Putamen (tissue), 1 donor: ENCODE measurements at places on chromosomes 2 and 18.
A peak's percentile ranks its signal among the peaks of the same experiment; 100 is the strongest.

DNA sequence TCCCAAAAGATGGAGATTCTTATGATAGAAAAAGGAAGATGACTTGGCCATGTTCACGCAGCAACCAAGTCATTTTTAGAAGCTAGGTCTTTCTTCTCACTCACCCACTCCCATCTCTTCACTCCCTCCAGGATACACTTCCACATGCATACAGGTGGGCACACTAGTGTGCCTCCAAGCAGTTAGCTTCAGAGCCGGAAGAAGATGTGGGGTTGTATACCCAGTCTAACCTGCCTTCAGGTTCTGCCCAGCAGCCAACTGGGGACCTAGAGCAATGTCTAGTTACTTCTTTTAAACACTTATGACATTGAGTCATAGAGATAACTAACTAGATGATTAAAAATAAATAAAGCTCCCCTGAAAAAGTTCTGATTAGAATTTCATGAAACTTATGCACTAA, 21.8 kb upstream of the TANK start:
- DNase-seq: no peak

DNA sequence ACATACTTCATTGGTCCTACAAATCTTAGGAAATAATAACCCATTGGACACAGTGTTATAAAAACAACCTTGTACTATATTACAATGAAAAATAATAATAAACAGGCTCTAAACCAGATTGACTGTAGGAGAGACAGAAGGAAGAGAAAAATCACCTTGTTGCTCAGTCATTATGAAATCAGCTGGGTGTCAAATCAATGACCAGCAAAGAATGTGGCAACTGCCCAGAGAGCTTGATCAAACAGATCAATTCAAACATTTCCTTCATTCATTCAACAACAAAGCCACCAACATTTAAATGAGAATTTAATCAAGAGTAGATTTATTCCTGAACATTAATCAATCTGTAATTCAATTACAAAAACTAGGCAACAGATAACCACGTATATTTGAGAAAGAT, 671.9 kb upstream of the CHAC2 start:
- no peak for DNase-seq

DNA sequence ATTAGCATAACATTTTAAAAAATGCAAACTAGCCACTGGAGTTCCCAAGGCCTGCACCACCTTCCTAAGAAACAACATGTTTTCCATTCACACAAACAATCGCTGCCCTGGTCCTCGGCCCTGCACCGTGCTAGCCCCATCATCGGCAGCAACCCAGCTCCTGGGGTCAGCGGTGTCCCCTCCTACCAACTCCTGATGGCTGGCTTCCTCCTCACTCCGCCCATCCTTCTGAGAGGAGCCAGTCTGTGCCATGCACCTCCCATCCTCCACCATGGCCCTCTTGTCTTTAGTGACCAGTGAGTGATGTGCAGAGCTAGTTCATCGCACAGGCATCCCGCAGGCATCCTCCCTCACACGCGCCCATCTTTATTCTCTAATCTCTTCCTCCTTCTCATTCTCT, 81.9 kb downstream of the LONRF2 start:
- DNase-seq: no peak

- no peak for DNase-seq
These were observed 987.7 kb downstream of the TSN start for GRCh38 chr2:122743021-122743675.

- peak; percentile 3 for DNase-seq
These were observed 106.0 kb downstream of the MC4R start for GRCh38 chr18:60266558-60266957.

DNA sequence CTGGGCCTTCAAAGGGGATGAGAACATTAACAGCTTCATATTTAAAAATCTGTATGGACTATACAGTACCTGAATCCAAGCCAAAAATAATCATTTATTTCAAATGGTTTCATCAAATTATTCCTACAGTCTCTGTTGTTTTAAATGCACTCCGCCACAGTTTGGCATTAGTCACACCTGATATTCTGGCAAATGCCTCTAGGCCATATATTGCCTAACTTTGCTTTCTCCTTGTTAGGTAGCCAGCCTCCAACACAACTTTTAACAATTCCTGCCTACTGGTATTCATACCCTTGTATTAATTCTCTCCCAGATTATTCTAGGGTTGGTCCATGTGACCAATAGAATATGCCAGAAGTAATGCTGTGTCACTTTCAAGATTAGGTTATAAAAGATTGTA, 146.6 kb upstream of the FANCL start:
- no peak for DNase-seq

GRCh38 chr2:172713365-172713875, 22.2 kb upstream of the RAPGEF4 start:
- no peak for DNase-seq

DNA sequence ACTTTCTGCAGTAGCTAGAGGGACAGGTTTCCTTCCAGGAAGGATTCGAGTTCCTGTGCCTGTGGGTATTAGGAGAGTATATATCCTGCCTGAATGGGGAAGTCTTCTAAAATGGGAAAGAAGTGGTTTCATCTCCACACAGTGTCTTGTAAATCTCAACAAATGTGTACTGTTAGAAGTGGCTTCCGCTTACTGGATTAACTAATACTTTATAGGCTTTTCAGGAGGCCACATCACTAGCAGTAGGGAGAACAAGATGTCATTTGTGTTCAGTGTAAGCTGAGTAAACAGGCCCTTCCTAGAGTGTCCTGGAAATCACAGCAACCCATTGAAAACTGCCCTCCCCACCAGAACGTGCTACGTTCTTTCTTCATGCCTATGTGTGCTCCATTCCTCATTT, 12.5 kb upstream of the POLR1B start:
- peak; percentile 24 for DNase-seq

GRCh38 chr2:101253703-101254450, 1.2 kb downstream of the CNOT11 start:
- DNase-seq: no peak

DNA sequence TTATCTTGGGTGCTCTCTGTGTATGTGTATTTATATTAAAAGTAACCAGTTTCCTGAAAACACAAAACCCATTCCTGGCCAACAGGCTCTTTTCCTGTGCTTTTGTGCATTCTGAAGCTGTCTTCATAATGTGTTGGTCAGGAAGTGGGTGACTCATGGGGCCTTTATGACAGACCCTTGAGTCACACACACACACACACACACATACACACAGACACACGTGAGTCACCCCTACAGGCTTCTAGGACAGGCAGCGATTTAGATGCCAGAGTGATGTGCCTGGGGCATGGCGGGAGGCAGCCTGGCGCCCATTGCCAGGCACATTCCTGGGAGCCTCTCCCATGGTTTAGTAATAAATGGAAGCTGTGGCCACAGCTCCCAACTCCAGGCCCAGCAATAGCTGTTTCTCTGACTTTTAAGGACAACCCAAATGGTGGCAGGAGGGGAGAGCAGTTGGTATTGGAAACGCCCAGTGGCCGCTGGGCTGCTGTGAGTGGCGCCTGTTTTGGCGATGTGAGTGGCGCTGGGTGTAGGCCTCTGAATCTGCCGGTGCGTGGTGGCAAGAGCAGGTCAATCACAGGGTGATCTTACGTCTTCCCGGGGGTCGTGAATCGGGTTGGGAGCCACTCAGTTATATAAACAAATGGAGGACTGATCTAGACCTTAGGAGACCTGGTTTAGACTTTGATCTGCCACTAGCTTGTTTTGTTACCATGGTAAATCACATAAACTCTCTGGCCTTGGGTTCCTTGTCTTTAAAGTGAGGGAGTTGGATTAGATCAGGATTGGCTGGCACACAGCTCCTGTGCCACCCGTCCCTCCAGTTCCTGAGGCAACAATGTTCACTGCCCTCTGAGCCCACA, 150.7 kb upstream of the DLX2 start:
- DNase-seq: no peak

GRCh38 chr2:33384599-33384961, 91.9 kb upstream of the RASGRP3 start:
- no peak for DNase-seq

DNA sequence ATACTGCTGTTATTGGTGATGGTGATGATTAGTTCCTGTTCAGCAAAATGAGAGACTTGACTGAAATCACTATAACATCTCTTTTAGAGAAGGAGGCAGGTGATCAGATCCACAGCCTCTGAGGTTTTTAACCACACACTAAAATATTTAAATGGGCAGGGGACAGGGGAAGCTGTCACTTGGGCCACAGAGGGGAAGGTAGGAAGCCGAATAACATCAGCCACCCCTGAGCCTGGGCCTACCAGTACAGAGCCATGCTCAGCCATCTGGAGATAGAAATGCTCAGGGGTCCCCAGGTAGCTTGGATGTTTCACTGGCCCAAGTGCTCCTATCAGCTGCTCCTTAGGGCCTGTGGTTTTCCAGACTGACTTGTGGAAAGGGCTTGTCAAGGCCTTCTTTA, 122.3 kb downstream of the MRO start:
- DNase-seq: no peak

GRCh38 chr2:161199912-161200701, 39.9 kb downstream of the TANK start:
- DNase-seq: no peak

DNA sequence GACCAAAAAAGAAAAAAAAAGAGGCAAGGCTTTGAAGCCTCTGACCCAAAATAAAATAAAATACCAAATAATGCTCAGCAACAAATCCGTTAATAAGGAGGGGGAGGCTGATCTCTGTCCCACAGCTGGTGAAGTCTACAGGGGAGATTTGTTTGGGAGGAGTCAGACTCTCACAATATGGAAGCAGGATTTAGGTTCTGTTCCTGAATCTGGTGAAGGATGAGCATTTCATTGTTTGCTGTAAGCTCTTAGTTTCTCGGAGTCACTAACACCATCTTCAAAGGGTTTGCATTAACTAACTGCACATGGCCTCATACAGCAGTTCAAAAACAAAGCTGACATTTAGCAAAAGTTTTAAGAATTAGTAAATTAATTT, 339.4 kb upstream of the TNP1 start:
- no peak for DNase-seq

- no peak for DNase-seq
These were observed 87.7 kb upstream of the HAAO start for GRCh38 chr2:42879913-42880737.

DNA sequence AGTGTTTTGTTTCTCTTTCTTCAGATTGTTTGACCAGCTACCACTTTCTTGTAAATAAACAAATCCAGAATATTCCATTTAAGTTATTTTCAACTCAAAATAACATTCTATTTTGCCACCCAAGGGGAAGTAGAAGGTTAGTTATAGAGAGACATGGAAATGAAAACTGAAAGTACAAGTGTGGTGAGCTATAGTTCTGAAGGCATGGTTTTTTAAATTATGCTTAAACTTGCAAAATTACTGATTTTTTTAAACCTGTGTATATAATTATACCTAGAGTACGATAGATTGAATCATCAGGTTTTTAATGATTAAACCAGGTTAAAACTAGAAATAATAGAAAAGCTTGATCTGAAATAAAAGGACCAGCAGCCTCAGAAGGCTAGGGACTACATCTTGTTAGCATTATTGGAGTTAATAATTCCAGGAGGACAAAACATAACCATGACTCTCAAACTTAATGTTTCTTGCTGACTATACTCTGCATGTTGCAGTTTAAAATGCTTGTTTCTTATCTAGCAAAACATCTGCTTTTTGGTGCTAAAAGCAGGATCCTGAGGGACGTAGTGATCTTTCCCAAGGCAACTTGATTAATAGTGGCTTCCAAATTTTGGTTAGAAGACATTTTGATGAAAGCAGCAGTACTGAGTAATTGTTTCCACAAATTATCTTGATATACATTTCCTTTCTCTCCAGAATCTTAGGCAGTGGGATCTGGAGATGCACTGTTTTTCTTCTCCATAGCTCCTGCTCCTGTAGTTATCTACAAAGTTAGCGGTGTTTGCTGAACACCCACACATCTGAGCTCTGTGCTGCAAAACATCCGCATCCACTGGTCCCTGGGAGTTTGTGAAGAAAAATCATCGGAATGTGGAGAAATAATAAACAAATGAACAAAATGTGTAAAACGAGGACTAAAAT, 327.2 kb upstream of the PKDCC start:
- DNase-seq: no peak

DNA sequence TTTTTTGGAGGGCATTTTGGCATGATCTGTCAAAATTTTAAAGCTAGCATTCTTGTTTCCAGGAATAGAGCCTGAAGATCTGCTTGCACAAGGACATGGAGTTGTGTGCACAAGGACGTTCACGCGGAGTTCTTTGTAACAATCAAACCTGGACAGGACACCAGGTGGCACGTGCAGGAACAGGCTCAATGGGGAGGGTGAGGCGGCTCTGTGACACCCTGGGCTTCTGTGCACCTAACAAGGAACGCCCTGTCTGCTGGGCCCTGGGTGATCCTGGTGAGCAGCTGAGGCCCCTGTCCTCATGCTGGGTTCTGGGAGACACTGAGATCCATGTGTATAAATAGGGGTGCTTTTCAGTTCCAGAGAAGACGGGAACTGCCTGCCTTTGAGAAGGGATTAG, 93.1 kb upstream of the PXDN start:
- DNase-seq: no peak

DNA sequence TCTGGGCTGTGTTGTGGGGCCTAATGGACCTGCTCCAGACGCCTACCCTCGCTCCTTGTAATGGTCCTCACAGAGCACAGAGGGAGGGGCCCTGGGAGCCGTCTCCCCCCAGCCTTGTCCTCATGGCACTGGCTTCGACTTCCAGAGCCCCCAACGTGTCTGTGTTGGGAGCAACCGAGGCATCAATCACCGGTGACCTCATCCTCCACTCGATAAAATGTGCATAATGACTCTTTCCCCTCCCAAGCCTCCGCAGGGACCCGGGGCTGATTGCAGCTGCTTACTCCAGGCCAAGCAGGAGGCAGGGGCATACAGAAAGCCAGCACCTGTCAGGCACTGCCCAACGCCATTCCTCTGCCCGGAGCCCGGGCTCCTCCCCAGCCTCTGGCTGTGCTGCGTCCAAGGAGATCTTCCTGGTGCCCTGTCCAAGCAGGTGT, 271.7 kb downstream of the NDUFA10 start:
- DNase-seq: no peak

- no peak for DNase-seq
These were observed 132.8 kb downstream of the ARHGAP15 start for GRCh38 chr2:143261986-143262385.
